ENCODE measurements at places on chromosomes 12 and 14. TPM values are rescaled to one million over a fixed set of nuclear protein-coding genes. Genes with fewer than 3 reads are reported as not detected.

GRCh38 chr12:100851637-100852036 is 57.1 kb downstream of the ANO4 start:
- DNase-seq = no peak

DNA sequence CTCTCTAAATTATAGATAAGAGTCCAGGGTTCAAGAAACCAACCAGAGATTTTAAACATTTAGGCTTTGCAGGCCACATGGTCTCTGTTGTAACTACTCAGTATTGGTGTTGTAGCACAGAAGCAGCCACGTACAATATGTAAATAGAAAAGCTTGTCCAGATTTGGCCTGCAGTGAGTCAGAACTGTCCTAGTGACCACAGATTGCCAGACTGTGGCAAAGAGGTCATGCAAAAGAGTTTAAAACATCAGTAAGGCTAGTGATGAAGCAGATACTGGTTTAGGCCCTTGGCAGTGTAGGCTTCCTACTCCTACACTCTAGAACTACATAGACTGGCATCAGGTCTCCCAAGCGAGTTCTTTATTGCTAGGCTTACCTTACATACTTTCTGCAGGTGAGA is 117.6 kb upstream of the GARIN6 start:
- no peak for DNase-seq

Gene SLC25A47
- total RNA-seq = not detected

GRCh38 chr12:70468741-70469140 is 102.7 kb downstream of the KCNMB4 start:
- DNase-seq = no peak

GRCh38 chr14:37124614-37125013 is 47.8 kb downstream of the SLC25A21 start:
- DNase-seq = no peak
